SHP77 treated with DMSO at 0.1 percent for 48 hours (cell line): ENCODE measurements at places on chromosomes 7 and 10.

DNA sequence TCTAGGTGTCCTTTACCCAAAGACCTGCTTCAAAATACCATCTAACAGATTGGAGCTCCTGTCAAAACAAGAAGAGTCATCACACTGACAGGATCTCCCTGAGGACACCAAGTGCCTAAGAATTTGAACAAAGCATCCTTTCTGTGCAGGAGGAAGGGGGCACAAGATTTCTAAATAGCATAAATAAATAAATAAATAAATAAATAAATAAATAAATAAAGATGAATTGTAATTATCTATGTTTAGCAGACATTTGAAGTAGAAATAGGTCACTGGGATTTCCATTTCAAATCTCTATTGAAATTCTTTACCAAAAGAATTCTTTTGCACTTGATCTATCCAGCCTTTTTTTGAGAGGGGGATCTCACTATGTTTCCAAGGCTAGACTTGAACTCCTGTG, 65.3 kb downstream of the NPSR1 start:
- no peak for DNase-seq

- DNase-seq = no peak
Observed at GRCh38 chr7:129790136-129790535, 162.6 kb downstream of the UBE2H start.

DNA sequence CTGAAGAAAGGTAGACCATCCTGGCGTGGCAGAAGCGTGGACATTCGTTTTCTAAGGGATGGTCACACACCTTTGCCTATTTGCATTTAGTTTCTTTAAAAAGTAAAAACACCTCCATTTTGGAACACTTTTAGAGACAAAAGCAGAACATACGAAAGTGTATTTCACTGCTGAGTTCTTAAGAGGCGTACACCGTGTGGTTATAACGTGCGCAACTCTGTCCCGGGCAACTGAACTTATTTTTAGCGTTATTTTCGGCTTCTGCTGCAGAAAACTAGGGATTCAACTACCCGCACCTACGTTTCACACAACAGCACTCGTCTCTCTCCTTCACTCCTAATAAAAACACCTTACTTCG, 557 bp upstream of the LSM8 start:
- no peak for DNase-seq

DNA sequence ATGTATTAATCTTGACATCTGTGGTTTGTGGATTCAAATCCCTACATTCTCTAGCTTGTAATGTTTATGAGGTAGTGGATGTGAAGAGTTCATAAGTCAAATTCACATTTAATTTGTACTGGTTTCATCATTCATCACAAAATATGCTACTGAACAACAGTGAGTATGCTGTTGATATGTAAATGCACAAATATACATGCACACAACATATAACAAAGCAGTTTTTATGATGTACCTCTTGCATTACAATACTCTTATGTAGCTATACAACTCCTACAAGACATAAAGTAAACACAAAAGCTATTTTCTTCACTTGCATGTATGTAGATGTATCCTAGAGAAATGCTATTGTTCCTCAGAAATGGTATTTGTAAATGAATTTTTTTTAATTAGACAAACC, 111.0 kb upstream of the ANTXRL start:
- DNase-seq = no peak

- DNase-seq = no peak
Observed at GRCh38 chr10:102291221-102291905, 46.0 kb downstream of the GBF1 start.

DNA sequence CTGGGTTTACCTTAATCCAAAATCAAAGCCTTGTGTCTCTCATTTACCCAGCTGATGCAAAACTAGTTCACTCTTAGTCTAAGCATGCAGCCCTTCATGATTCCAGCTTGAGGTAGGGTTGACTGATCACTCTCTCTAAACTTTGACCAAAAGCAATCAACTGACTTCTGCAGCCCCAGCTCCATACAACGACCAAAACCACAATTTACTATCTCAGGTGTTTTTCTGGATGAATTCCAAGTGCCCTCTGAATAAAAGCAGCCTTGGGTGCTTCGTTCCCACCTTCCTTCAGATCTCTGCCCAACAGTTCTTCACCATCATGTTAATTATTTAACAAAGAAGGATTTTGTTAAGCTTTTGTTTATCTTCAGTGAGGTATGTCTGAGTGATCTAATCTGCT, 62.6 kb downstream of the CCDC6 start:
- no peak for DNase-seq

DNA sequence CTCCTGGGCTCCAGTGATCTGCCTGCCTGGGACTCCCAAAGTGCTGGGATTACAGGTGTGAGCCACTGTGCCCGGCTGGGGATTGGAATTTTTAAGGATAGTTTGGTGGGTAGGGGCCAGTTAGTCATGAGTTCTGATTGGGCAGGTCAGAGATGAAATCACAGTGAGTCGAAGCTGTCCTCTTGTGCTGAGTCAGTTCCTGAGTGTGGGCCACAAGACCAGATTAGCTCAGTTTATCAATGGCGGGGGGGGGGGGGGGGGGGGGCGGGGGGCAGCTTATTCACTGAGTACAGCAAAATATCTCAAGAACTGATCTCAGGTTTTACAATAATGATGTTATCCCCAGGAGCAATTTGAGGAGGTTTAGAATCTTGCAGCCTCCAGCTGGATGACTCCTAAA, 11.6 kb upstream of the ERCC6 start:
- DNase-seq = no peak

- no peak for DNase-seq
Observed at GRCh38 chr10:44056967-44057805, 327.7 kb downstream of the CXCL12 start.

GRCh38 chr7:47231032-47231431, 350.9 kb downstream of the TNS3 start:
- no peak for DNase-seq

GRCh38 chr7:70047384-70047783, 449.1 kb downstream of the AUTS2 start:
- no peak for DNase-seq

DNA sequence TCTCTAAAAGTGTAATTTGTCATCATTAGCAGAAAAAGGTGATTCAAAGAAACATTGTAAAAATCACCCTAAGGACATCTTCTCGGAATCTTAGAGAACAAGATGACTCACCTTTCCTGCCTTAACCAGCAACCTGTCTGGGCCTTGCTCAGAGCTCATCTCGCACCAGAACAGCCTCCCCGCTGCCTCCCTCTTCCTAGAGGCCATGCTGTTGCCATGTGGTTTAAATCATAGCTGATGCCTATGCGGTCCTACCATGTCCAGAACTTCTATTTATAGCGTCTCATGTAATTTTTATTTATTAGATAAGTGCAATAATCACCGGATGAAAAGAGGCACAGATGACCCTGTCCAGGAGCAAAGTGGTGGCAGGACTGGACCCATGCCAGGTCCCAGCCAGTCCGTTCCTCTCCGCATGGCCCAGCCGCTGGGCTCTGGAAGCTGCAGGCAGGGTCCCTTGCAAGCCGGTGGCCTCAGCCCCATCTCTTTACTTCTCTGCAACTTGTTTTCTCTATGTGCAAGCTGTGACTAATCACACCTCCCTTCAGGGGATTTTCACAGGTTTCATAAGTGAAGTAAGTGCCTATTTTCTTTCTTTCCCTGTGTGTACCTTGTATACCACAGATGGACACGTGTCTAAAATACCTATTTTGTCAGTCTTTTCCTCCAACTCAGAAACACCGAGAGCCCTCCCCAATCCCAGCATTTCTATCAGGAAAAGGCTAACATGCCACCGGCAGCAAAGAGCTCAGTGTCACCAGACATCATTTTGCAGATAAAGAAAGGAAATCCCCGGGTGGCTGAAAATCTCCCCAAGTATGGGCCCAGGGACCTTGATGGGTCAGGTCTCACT, 27.1 kb downstream of the KLF6 start:
- no peak for DNase-seq

- DNase-seq = no peak
Observed at GRCh38 chr7:148912758-148913541, 28.9 kb upstream of the EZH2 start.

DNA sequence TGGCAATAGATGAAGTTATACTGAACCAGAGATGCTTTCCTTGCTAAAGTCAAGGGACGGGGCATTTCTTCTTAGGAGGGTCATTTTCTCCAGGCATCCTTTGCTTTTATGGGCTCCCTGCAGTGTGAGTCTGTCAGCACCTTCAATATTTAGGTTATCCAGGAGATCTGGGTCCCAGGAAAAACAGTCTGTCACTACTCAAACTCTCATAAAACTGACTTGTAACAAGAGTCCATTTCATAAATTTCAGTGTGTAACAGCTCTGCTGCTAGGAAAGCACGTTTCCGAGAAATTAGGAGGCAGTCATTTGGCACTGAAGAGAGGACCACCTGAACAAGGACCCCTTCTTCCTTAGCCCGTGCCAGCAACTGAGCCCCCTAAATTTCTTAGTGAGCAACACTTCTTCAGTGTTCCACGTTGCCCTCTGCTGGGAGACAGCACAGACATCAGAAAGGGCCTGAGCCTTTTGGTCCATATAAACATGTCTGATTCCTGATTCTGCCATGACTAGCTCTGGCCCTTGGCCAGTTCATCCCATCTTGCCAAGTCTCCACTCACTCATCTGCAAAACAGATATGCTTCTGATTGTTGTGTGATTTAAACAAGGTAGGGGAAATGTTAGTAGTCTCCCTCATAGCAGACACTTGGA, 7.2 kb downstream of the GCC1 start:
- no peak for DNase-seq

DNA sequence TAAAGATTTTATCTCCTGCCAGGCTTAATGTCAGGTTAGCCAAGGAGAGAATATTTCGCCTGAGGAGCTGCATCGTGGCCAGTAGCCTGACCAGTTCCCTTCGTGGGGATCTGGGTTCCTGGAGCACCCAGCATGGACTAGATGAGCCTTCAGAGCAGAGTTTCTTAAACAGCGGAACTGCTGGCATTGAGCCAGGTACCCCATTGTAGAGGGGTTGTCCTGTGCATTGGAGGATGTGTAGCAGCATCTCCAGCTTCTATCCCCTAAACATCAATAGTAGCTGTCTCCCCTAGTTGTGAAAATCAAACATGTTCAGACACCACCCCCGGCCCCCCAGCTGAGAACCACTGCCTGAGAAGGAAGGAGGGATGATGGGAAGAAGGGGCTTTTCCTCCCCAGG, 36.2 kb downstream of the CDHR3 start:
- no peak for DNase-seq

DNA sequence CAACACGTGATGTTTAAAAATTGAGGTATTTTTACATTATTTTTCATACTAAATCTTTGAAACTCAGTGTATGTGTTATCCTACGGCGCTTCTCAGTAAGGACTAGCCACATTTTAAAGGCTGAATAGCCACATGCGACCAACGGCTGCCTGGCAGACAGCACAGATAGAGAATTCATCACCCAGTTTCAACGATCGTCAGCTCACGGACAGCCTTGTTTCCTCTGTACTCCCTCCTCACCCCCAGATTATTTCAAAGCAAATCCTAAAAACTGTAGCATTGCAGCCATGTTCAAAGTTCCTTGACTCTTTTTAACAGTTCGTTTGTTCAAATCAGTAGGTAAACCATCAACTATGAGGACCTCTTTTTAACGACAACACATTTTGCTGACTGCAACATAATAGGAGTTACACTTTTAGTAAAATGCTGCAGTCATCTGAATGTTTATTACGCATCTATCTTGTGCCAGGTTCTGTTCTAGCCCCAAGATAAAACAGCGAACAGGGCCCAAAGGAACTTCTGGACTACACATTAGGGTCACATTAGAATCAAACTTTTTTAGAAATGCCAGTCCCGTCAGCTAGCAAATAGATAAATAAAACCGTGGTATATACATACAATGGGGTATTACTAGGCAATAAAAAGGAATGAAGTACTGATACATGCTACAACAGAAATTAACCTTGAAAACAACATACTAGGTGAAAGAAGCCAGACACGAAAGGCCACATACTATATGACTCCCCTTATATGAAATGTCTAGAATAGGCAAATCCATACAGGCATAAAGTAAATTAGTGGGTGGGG, 5.7 kb downstream of the OSBPL3 start:
- DNase-seq = no peak

DNA sequence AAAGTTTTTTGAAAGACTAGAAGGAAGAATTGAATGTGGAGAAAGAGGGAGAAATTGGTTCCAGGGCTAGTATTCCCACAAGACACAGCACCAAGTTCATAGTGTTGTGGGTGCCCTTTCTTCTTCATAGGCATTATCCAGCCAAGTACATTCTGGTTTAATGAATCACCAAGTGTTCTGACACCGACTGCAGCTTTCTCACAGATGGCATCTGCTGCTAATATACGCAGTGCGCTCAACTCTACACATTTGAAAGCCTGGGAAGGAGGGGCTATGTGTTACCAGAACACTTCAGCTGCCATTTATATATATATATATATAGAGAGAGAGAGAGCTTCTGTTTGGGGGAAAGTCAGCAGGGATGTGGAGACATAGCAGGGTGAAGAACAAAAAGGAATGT, 1168.4 kb downstream of the GATA3 start:
- DNase-seq = no peak

- DNase-seq = no peak
Observed at GRCh38 chr7:130363026-130363847, 17.1 kb upstream of the CPA1 start.

DNA sequence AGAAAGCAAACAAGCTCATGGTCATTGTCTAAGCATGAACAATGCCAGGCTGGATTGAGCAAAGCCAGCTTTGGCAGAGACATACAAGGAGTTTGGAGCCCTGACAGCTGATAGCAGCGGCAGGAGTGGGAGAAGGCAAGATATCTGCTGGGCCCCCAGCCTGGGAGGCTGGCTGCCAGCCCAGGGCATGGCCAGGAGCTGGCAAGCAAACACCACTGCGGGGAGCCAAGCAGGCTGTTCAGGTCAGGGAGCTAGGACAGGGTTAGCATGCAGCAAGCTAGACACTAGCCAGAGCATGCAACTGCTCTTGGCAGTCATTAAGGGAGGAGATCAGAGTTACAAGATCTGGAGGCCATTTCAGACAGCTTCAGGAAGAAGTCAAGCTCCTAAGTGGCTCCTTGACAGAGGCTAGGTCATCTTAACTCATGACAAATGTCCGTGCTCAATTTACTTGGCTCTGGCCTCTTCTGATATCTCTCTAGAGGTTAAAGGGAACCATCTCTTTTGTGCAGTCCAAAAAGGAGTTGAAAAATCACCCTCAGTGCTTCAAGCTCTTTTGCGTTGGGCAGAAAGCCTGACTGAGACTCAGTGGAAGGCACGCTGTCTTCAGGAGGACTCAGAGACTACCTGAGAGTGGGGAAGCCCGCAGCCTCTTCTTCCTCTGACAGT, 436.8 kb upstream of the C7orf33 start:
- peak; percentile 68 for DNase-seq

- no peak for DNase-seq
Observed at GRCh38 chr10:44471410-44471809, 86.5 kb upstream of the CXCL12 start.

DNA sequence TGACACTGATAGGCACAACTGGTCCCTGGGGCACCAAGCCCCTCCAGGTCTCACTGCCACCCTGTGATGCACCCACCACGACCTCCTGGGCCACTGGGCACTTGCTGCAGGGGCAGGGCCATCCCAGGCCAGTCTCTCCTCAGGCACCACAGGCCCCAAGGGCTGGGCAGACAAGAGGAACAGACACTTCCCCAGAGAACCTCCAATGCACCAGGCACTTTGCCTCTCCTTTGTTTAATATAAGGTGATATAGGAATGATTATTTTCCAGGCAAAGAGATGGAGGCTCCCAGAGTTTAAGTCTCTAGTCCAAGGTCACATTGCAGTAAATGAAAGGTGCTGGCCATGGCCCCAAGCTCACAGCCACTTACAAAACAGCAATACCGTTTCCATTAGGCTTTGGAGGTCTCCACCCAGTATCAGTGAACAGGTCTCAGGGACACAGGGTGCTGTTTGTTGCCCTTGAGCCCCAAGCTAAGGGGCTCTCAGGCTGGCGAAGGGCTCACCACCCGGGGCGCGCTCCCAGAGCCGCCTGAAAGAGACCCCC, 4.5 kb downstream of the DEPP1 start:
- DNase-seq = no peak

GRCh38 chr10:3478153-3478552, 305.6 kb upstream of the PITRM1 start:
- DNase-seq = no peak
